Left renal pelvis (tissue), 4 donors: ENCODE measurements at places on chromosomes 12 and 14. TPM values are rescaled to one million over a fixed set of nuclear protein-coding genes. Genes with fewer than 3 reads are reported as not detected.

GRCh38 chr14:68027276-68027675 lies 207.7 kb downstream of the RAD51B start:
- no peak for DNase-seq

DNA sequence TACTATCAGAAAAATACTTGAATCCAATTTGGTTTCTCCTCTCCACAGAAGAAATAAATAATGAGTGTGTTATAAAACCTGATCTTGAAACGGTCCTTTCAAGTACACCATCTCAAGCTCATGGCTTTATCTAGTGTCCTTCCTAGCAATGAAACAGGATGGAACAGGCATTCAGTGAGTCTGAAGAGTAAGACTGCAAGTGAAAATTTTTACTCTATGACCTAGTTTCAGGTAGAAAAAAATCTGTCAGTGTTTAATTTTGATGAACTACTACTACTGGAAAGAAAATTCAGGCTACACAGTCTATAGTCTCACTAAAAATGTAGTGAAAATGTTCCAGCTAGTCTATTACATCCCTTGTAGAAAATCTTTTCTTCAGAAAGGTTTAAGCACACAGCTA lies 7.7 kb downstream of the CBX5 start:
- DNase-seq: no peak

GRCh38 chr12:113373969-113374368 lies 15.6 kb downstream of the PLBD2 start:
- DNase-seq: no peak

DNA sequence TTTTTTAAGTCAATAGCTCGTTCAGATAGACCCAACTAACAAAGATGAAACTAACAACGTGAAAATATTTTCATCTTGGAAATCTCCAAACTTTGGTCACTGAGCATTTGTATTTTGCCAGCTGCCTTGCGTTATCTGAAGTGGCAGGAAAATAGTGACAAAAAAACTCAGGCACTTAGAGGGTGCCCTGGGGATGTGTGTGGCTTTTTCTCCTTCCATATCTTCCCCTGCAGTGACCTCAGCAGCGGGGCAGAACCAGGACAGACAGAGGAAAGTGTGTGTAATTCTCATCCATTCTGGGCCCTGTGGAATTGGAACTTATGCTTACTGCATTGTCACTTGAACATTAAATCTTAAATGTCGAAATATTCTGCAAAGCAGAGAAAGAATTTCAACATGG lies 152.0 kb downstream of the BCAT1 start:
- DNase-seq: no peak

DNA sequence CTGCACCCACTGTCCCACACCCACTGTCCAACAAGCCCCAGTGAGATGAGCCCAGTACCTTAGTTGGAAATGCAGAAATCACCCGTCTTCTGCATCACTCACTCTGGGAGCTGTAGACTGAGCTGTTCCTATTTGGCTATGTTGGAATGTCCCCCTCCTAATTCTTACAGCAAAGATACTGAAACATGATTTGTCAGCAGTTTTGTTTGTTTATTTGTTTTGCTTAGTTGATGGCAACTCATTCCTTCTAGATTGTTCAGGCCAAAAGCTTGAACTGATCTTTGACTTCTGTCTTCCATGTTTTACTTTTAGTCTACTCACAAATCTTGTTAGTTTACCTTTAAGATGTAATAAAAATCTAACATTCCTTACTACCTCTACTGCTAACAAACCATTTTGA lies 233.6 kb upstream of the MIS18BP1 start:
- no peak for DNase-seq

DNA sequence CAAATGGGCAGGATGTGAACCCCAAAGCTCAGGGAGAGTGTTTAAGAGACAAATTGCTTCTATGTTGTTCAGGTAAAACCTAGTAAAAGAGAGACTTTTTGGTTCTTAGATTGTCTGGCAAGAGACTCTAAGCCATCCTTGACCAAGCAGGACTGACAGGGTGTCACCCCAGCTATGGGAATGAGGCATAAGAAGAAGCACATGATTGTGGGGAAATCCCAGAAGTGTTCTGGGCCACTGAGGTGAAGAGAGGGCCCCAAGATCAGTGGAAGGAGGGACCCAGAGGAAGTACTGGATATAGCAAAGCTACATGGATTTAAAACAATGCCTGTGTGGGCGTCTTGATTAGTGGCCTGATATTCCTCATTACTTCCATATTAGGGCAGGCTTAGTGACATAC lies 99.0 kb downstream of the SAMD4A start:
- DNase-seq: no peak

DNA sequence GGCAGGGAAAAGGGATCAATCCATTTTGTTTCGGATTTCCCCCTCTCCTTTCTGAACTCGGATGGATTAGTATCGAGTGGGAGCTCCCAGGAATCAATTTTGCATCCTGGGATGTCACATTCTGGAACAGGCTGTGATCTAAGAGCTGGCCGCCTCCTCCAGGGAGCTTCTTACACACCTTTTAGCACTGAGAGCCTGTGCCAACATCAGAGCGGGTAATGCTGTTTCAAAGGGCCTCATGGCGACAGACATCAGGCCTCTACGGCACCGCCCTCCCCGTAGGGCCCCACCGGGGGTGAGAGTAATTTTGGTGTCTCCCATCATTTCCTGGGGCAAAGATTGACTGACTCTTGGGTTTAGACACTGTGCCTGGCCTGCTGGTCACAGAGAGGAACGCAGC lies 2.7 kb downstream of the GALNT9 start:
- DNase-seq: no peak

GRCh38 chr12:27498761-27499160 lies 25.2 kb upstream of the PPFIBP1 start:
- no peak for DNase-seq

DNA sequence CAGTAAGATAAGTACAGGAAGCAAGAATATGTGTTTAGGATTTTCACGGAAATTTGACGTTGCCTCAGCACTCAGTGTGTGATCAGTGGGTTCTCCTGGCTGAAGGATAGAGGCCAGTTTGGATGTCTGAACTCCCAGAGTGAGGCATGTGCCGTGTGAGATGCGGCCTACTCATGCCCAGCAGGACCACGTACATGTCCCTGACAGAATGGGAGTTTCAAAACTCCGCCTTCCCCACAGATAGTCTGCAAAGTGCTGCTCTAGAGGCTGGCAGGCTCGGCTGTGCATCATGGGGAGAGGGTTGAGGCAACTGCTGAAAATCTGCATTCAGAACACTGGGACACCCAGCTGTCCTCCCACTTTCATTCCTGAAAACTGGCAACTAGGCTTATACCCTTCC lies 58.3 kb downstream of the NINJ2 start:
- no peak for DNase-seq

DNA sequence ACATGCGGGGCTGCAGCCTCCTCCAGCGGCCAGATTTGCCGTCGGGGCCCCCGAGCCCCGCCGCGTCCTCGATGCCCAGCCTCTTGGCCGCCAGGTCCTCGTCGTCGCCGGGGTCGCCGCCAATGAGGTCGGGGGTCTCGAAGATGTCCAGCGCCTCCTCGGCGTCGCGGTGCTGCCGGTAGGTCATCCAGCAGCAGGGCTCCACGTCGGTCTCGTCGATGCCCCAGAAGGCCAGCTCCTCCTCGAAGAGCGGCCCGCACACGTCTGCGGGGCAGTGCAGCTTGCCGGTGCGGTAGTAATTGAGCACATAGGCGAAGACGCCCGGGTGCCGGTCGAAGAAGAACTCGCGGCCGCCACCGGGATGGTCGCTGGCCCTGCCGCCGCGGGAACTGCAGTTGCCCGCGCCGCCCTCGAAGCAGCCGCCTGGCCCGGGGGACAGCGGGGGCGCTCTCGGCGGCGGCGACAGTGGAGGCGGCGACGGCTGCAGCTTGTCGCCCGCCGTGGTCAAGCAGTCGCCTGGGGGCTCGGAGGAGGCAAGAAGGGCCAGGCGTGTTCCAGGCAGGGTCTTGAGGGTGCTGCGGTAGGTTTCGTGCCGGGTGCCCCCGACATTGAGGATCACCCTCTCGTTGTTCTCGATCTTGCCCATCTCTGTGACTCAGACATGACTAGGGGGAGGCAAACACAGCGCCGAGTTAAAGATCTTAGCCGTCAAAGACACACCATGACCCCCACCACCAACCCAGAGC lies 2.1 kb downstream of the KCNC2 start:
- no peak for DNase-seq

- no peak for DNase-seq
These were observed 399 bp downstream of the NCAPD2 start for GRCh38 chr12:6494258-6494743.

- DNase-seq: no peak
These were observed 87.6 kb upstream of the EGLN3 start for GRCh38 chr14:34038358-34039057.

GRCh38 chr14:93915800-93916199 lies 11.3 kb upstream of the FAM181A start:
- DNase-seq: no peak

- DNase-seq: no peak
These were observed 30.8 kb downstream of the BBOF1 start for GRCh38 chr14:74049876-74050495.

DNA sequence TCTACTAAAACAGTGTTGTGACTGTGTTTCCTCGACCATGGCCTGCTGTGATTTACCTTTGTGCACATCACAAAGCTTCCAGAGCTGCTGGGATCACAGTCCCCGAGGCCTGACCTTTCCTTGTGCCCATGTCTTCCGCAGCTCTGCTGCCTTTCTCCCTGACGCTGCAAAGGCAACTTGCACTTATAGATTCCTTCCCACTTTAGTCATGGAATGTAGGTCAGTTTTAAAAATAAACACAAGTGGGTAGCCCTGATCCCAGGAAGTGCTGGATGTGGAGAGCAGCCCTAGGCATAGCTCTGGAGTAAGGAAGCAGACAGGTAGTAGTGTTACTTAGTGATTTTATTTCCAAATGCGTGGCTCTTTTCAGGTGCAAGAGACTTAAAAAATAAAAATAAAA lies 825.7 kb downstream of the AACS start:
- DNase-seq: no peak

DNA sequence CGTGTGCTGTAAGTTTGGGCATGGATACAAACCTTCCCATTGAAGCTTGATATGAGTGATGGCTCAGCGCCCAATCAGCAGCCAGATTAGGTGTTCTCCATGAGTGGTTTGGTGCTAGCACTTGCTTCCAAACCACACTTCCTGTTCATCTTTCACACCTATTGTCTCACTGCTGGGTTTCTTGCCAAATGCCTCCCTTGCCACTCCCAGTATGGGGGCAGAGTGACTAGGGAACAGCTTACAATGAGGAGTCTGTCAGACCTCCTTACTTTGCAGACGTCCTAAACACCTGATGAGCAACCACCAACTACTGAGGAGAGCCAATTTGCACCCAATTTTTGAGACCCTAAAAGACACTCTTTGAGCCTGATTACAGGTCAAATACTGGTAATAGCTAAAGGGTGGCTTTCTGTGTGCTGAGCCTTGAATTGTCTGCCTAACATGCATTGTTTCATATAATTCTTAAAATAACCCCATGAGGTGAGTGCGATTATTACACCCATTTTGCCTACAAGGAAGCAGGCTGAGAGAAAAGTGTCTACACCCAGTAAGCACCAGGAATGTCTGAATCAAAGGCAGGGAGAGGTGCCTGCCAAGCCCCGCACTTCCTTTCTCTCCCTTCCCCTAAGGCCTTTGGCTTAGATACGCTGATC lies 48.4 kb upstream of the FOS start:
- no peak for DNase-seq

- no peak for DNase-seq
These were observed 211.8 kb downstream of the DACT1 start for GRCh38 chr14:58849601-58850000.

GRCh38 chr12:14482361-14482760 lies 85.3 kb downstream of the PLBD1 start:
- DNase-seq: no peak

PRB2 gene
- not detected for polyA plus RNA-seq

TSPAN19 gene
- polyA plus RNA-seq: 0.43 TPM

P3H3 gene
- polyA plus RNA-seq: 80.9 TPM

TAS2R43 gene
- polyA plus RNA-seq: 0.64 TPM

PRB4 gene
- polyA plus RNA-seq: not detected

C12orf60 gene
- polyA plus RNA-seq: 5.9 TPM

GPRC5A gene
- polyA plus RNA-seq: 12.4 TPM

AQP6 gene
- polyA plus RNA-seq: 18.6 TPM
